ENCODE measurements at places on chromosomes 2 and 18. TPM values are rescaled to one million over a fixed set of nuclear protein-coding genes. Genes with fewer than 3 reads are reported as not detected.

- H3K27ac ChIP-seq: no peak overlapping the region
- H3K4me3 ChIP-seq: no peak overlapping the region
- no peaks in the 10 kb centered on the region for H3K36me3 ChIP-seq
- no peak for DNase-seq
These were observed 327.7 kb downstream of the TMX3 start for GRCh38 chr18:68387246-68387645.

DNA sequence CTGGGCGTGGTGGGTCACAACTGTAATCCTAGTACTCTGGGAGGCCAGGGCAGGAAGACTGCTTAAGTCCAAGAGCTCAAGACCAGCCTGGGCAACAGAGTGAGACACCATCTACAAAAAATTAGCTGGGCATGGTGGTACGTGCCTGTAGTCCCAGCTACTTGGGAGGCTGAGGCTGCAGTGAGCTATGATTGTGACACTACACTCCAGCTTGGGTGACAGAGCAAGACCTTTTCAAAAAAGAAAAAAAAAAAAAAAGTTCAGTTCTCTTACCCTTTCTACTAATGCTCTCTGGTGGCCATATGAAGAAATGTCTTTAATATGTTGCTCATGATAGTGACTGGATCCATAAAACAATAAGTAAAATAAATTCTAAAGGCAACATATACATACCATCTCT, 14.9 kb downstream of the TYW5 start:
- peaks cover 74% of the 10 kb centered on the region for H3K36me3 ChIP-seq
- no peak for DNase-seq
- no peak overlapping the region for H3K4me3 ChIP-seq

DNA sequence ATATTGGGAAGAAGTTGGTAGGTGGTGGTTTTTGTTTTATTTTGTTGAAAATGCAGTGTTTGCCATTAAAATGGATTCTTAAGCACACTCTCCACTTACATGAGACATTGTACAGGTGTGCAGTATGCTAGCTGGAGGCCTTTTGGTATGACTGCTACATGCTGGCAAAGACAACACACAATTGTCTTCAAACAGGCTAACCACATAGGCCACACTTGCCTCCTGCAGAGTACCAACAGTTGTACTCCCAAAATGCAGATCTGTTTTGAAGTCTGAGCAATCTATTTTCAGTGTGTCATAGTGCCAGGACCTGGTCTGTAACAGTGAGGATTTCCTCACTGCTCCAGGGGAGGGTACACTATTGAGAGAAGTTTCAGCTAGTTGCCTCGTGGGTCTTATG, 213.6 kb downstream of the ZRANB3 start:
- no peaks in the 10 kb centered on the region for H3K4me1 ChIP-seq
- H3K4me3 ChIP-seq: no peak overlapping the region
- no peak for DNase-seq
- no peaks in the 10 kb centered on the region for H3K36me3 ChIP-seq
- no peaks in the 10 kb centered on the region for H3K27me3 ChIP-seq

GRCh38 chr18:23668731-23669130, 6.0 kb upstream of the ANKRD29 start:
- no peaks in the 10 kb centered on the region for H3K36me3 ChIP-seq
- H3K4me3 ChIP-seq: no peak overlapping the region
- no peaks in the 10 kb centered on the region for H3K27me3 ChIP-seq
- DNase-seq: no peak
- H3K27ac ChIP-seq: no peak overlapping the region
- H3K4me1 ChIP-seq: no peaks in the 10 kb centered on the region

DNA sequence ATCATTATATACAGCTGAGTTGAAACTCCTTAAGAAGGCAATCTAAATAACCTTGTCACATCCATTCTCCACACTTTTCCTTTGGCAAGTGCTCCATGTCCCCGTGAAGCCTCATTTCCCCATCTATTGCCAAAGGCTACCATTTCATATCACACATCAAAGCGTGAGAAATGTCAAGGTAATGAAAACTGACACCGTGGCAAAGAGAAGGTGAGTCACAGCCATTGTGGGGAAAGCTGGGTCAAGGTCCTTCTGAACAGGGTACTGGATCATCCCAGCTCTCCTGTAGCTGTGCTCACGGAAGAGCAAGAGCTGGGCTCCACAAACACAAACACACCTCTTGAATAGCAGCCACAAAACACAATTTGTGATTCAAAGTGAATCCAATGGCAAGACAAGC, 58.2 kb upstream of the REG3G start:
- H3K4me1 ChIP-seq: no peaks in the 10 kb centered on the region
- no peaks in the 10 kb centered on the region for H3K27me3 ChIP-seq

The MEIS1 gene
- total RNA-seq: 48.0 TPM

The DSEL gene
- total RNA-seq: 10.9 TPM

The SP140 gene
- 12.7 TPM for total RNA-seq

Measured in upper lobe of right lung (tissue), 1 donor.